ENCODE measurements at places on chromosomes 12 and 14. TPM values are rescaled to one million over a fixed set of nuclear protein-coding genes. Genes with fewer than 3 reads are reported as not detected.

ADAMTS20 gene
- polyA plus RNA-seq: not detected

PTCSC3 gene
- polyA plus RNA-seq: not detected

- DNase-seq: no peak
Observed at GRCh38 chr14:70658899-70659298, 17.2 kb downstream of the TTC9 start.

KCTD10 gene
- 12.5 TPM for polyA plus RNA-seq

MIP gene
- polyA plus RNA-seq: not detected

GRCh38 chr12:56574210-56574609, 52.6 kb downstream of the RBMS2 start:
- no peak for DNase-seq

DNA sequence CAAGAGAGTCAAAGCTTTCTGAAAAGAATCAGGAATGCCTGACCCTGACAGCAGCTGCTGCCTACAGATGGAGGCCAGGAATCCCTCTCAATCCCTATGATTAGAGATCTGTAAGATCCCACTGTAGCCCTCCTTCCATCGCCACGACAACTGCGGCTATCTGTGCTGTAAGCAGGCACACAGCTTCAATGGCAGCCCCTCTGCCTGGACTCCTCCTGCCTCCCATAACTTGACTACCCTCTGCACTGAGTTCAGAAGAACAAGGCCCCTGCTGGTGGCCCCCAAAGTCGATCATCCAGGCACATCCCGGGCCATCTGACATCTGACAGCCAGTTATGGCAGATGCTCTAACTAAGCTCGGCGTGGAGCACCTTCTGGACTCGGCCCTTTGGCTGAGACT, 2.9 kb downstream of the CLMN start:
- no peak for DNase-seq

ADGRD1 gene
- 2.3 TPM for polyA plus RNA-seq

DNA sequence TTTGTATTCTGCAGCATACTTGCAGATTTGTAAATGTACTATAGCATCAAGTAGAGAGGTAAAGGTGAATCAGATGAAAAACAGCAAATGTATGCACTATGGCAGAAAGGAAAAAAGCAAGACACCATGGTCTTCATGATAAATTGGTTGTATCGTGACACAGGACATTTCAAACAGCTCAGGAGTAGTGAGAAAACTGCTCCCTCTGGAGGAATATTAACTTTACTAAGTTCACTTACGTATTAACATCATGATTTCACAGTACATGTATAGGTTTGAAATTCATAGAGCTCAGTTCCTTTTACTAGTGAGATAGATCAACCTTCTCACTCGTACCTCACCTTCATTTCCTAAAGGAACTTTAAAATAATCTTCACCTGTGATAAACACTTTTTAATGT, 6.5 kb downstream of the MBIP start:
- DNase-seq: no peak

GRCh38 chr14:60657456-60658210, 8.4 kb upstream of the SIX1 start:
- no peak for DNase-seq

- DNase-seq: no peak
Observed at GRCh38 chr14:60184146-60184904, 19.1 kb upstream of the DHRS7 start.

- no peak for DNase-seq
Observed at GRCh38 chr14:99630202-99630601, 14.7 kb upstream of the HHIPL1 start.

DNA sequence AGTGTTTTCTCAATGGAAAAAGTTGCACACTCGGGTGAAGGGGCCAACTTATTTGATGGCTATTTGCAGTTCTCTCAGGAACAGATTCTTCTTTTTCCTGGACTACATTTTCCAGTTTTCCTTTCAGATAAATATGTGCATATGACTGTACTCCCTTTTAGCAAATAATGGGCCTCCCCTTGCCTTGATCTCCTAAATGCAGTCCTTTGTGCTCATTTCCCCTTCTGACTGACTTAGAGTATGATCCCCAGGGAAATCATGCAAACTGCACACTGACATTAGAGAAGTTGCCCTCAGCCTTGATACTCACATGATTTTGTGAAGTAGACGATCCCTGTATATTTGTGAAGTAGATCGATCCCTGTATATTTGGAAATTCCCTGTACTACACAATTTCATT, 492.9 kb upstream of the NOVA1 start:
- DNase-seq: no peak

GRCh38 chr14:54349713-54350112, 47.1 kb upstream of the CDKN3 start:
- DNase-seq: no peak

GARIN6 gene
- polyA plus RNA-seq: not detected

DEPDC4 gene
- 0.42 TPM for polyA plus RNA-seq

- DNase-seq: no peak
Observed at GRCh38 chr14:64249363-64249762, 44.8 kb downstream of the ESR2 start.

DNA sequence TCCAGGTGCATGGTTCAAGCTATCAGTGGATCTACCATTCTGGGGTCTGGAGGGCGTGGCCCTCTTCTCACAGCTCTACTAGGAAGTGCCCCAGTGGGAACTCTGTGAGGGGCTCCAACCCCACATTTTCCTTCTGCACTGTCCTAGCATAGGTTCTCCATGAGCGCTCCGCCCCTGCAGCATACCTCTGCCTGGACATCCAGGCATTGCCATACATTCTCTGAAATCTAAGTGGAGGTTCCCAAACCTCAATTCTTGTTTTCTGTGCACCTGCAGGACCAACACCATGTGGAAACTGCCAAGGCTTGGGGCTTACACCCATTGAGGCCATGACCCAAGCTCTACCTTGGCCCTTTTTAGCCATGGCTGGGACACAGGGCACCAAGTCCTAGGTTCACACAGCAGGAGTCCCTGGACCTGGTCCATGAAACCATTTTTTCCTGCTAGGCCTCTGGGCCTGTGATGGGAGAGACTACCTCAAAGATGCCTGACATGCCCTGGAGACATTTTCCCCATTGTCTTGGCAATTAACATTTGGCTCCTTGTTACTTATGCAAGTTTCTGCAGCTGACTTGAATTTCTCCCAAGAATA, 76.8 kb downstream of the CRADD start:
- DNase-seq: no peak

DNA sequence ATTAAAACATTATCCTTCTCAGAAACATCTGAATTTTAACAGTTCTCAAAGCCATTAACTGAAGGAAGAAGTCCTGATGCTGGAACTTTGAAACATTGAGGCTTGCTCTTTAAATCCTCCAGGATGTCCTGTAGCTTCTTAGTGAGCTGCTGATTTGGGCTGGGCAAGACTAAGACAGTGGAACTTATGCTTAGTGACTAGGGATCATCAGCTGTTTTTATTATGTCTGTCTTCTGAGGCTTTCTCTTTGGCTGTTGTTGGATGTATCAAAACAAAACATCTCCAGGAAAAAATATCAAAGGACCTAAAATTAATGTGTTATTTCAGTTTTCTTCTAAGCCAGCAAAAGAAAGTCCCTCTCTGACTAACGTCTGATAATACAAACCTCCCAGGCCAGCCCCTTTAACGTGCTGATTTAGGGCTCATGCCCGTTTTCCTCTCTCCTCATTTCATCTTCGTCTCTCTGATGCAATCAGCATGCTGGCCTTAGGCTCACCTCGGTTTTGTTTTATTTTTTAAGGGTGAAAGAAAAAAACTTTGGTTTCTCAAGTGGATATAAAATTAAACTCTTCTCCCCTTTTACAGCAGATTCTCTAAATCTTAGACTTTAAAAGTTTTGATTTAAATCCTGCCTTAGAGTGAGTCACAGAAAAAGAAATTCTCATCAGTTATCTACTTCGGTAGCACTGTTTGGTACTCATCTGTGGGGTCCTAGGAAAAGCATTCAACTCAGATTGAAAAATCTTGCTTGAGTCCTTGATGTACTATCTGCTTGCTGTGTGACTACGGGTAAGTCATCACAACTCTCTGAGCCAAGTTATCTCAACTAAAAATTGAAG, 106.2 kb upstream of the CCDC91 start:
- no peak for DNase-seq

DNA sequence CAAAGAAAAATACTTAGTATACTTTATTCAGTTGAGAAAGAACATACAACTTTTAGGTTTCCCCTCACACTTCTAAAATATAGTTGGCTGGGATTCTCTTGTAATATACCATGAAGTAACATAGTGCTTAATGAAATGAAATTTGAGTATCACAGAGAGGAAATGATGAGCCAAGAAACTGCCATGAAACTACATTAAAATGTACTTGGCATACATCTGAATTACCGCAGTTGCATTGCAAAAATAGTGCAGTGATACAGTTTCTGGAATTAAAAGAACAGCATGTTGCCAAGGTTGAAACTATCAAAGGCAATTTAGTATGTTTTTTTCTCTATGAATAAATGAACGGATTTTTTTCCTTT, 389.2 kb downstream of the TMEM117 start:
- DNase-seq: no peak

- DNase-seq: no peak
Observed at GRCh38 chr12:133264173-133264572, 28.5 kb upstream of the ANHX start.

GRCh38 chr12:718756-719102, 33.6 kb upstream of the WNK1 start:
- no peak for DNase-seq

GRCh38 chr12:29081101-29081500, 68.0 kb upstream of the FAR2 start:
- no peak for DNase-seq

SYNDIG1L gene
- 0.23 TPM for polyA plus RNA-seq

- DNase-seq: no peak
Observed at GRCh38 chr14:95850429-95850828, 26.2 kb upstream of the TUNAR start.

UNC79 gene
- polyA plus RNA-seq: 1.8 TPM

NR1H4 gene
- 2.1 TPM for polyA plus RNA-seq

HVCN1 gene
- 2.0 TPM for polyA plus RNA-seq

GRCh38 chr12:12645485-12645884, 33.8 kb downstream of the CREBL2 start:
- DNase-seq: no peak

GRCh38 chr12:113134521-113134951, 1.0 kb downstream of the RASAL1 start:
- DNase-seq: no peak

All from pancreas (tissue), 10 donors.